Inflammatory macrophage (primary cell): ENCODE measurements at places on chromosomes 3 and 15.

GRCh38 chr3:129016356-129016719 lies 15.2 kb downstream of the EFCC1 start:
- DNase-seq: peak; percentile 35

DNA sequence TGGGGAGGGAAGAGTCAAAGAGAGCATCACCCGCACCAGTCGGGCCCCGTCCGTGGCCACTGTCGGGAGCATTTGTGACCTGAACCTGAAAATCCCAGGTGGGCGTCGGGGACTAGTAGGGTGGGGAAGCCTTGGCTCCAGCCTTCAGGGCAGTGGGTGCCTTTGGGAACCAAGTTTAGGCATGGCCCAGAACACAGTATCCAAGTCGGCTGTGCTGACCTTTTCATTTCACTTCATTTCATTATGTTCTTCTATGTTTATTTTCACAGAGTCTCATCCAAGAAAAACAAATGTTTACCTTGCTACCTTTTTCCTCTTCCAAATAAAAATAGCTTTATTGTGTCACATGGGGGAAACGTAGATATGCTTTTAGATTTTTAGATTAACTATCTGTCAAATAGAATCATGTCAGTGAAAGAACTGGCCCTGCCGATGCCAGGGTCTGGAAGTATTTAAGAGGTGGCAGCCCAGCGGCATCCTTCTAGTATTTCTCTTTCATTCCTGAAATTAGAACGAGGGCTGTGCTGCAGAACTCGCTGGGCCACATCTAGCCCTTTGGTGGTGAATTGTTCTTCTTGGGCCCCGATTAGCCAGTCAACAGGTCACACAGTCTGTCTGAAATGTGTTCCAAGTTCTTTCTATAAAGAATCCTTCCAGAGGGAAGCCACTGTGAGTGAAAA lies 60.5 kb downstream of the DNASE1L3 start:
- DNase-seq: no peak

DNA sequence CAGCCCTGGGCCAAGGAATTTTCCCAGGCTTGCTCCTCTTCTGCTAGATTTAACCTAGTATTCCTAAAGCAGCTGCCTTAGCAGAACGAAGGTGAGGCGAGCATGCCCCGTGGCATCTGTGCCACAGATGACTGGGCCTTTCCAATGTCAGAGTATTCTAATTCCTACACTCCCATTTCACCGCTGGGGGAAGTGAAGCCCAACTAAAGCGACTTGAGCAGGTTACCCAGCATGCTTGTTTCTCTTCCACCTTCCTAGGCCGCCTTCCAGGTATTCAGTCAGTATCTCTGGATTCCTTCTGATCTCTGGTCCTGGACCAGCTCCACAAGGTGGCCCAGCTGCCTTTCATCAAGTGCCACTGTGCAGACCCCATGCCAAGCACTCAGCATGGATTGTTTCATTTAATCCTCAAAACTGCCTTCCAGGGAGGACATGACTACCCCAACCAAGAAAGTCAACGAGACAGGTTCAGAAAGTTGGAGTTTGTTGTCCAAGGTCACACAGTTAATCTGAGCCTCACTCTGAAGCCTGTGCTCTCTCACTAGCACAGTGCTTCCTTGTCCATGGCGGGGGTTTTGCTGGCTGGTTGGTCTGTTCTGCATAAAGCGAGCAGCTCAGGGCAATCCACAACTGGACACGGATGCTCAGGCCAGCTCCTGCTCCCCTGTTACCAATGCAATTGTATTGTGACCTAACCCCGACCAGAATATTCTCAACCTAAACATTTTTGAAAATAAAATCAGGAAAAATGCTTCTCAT lies 15.1 kb downstream of the MYO5C start:
- DNase-seq: no peak

DNA sequence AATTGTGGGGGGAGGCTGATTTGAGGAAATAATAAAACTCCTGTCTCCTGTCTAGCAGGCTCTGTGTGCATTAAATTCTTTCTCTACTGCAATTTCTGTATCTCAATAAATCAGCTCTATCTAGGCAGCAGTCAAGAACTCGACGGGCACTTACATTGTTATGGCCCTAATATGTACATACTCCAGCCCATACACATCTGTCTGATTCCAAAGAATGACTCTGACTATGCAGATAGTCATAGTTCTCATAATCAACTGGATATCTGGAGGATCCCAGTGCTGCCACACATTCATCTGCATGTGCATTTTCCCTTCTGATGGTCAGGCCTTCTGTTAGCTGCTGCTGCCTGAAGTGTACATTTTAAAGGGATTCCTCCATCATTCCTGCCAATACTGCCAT lies 114.6 kb downstream of the GABRB3 start:
- no peak for DNase-seq

GRCh38 chr15:95511671-95512070 lies 818.8 kb upstream of the NR2F2 start:
- DNase-seq: no peak

DNA sequence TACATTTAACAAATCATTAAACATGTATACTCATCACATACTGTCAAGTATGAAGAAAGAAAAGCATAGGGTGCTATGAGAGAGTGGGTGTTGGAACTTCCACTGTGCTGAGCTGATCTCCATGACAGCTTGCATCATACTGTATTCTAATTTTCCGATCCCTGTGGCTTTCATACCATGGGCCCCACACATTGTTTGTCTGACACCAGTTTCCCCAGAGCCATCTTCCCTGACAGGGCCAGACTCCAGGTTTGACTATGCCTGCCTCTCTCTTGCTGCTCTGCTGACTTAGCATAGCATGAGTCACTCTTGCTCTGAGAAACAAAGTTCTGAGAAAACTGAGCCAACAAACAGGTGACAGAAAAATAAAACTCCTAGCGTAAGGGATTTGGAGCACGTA lies 37.0 kb upstream of the CASR start:
- peak; percentile 24 for DNase-seq

DNA sequence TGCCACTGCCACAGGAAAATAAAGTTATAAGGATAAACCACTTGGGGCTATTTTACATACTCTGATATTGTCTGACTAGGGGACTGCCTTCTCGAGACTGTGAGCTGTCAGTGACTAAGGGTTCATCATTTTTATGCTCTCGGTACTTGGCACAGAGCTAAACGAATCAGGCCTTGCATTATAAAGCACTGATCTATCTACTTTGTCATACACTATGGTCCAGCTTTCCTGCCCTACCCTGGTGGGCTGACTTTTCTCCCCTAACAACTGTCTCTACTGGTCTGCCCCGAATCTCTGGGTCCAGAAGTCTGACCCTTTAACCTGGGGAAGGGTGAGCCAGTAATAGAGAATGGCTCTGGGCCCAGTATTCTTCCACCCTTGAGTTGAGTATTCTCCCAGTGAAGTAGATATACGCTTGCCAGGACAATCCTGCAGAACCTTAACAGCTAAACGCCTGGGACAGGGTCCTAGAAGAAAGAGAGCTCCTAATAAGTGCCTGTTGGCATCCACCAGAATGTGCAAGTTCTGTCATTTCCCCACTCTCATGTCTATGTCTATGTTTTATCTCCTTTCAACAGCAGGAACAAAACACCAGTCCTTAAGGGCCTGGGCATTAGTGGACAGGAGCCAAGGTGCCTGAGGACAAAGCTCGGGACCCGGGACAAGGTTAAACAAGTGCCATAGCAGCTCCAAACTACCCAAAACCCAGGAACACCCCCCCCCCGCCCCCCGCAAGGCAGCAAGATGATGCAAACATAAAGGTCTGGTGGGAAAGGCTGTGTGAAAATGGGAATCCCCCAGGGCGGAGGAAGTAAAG lies 1.2 kb downstream of the LARP6 start:
- DNase-seq: no peak

GRCh38 chr3:131729643-131730017 lies 226.9 kb upstream of the MRPL3 start:
- no peak for DNase-seq

GRCh38 chr3:107813026-107813425 lies 277.8 kb downstream of the CD47 start:
- no peak for DNase-seq

- DNase-seq: no peak
These were observed 58.1 kb downstream of the SUMF1 start for GRCh38 chr3:4408958-4409357.

GRCh38 chr15:26864664-26865191 lies 2.1 kb upstream of the GABRA5 start:
- DNase-seq: no peak

- no peak for DNase-seq
These were observed 23.8 kb upstream of the RPL29 start for GRCh38 chr3:52019352-52020080.

- DNase-seq: no peak
These were observed 95.9 kb downstream of the FLNB start for GRCh38 chr3:58104151-58104550.

DNA sequence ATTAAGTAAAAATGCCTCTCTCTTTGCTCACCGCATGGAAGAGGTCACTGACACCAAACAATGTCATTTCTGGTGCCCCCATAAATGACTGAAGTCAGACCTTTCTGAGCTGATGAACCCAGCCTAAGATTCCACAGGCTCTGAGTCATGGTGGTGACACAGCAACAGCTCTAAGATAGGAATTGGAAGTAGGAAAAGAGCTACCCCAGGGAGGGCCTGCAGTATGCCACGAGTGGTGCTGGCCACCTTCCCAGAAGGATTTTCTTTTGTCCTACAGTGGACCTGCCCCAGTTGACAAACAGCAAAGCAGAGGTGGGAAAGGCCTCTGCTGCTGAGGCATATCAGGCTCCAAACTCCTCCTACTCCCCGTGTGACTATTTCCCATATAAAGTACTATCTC lies 208.1 kb downstream of the MINAR1 start:
- no peak for DNase-seq

GRCh38 chr3:32876920-32877319 lies 59.1 kb downstream of the TRIM71 start:
- no peak for DNase-seq

- DNase-seq: peak; percentile 56
These were observed 275.6 kb downstream of the ZNF621 start for GRCh38 chr3:40800343-40800742.

DNA sequence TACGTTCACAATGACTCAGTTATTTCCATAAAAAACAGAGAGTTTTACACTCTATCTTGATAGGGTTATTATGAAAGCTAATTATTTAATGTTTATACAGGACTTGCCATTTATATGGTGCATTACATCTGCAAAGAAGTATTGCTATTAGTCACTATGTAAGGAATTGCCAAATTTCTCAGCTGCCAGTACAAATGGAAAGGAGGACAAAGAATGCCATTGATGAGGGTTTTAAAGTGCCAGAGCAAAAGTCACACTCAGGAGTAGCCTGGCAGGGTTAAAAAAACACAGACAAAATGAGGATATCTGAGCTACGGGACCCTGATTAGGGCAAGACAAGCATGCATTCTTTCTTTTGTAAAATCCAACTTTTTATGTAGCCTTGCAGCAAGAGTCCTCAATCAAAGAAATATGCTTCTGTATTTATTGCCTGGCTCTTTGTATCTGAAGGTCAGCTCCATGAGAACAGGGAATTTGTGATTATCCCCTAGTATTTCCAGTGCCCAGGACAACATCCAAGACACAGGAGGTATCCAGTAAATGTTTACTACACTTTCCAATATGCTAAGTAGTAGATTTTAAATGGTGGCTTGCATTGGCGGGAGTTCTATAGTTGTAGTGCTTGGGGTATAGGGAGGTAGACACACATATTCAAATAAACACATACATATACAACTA lies 1013.6 kb downstream of the ROBO1 start:
- DNase-seq: no peak

GRCh38 chr3:45604596-45604995 lies 10.0 kb downstream of the LIMD1 start:
- no peak for DNase-seq

DNA sequence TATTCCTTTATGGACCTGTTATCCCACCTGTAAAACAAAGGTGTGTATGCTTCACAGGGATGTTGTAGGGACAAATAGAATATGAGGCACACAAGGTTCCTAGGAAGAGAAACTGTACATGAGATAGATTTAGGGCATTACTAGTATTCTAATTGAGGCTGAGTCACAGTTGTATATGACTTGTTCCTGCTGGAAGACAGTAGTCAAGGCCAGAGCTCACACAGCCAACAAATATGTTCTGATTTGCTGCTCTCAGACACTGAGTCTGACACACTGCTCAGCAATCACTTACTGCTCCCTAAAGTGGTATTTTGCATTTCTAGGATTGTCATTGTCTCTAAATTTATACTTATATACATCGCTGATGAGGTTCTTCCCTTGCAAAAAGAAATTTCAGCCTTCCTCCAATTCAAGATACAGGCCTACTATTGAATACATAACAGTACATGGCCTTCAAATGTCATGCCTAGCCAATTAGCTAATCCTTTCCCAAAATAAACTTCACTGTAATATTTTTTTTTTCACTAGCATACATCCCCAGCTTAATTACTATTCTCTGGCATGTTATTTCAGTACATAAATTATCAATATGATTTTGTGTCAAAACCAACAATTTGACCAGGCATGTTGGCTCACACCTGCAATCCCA lies 69.8 kb downstream of the TIGIT start:
- no peak for DNase-seq

DNA sequence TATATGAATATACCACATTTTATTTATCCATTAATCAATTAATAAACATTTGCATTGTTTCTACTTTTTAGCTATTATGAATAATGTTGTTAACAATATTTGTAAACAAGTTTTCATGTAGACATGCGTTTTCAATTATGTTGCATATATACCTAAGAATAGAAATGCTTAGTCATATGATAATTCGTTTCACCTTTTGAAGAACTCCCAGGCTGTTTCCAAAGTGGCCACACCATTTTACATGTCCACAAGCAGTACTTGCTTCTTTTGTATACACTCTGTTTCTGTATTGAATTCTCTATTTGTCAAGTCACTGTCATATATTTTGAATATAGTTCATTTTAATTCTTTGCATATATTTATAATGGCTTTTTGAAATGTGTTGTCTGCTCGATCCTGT lies 206.9 kb upstream of the ZBTB20 start:
- DNase-seq: no peak

- no peak for DNase-seq
These were observed 108.1 kb downstream of the XXYLT1 start for GRCh38 chr3:195162816-195163215.

GRCh38 chr3:38027466-38028465 lies 1.7 kb downstream of the PLCD1 start:
- DNase-seq: no peak

- DNase-seq: no peak
These were observed 1.6 kb upstream of the DNAH12 start for GRCh38 chr3:57545636-57546268.

- DNase-seq: no peak
These were observed 126.4 kb downstream of the OXSM start for GRCh38 chr3:25916321-25916720.
